ENCODE measurements at places on chromosomes 13 and 19.
A peak's percentile ranks its signal among the peaks of the same experiment; 100 is the strongest.

- DNase-seq: no peak
Measured at GRCh38 chr13:88752041-88752440, 1080.9 kb downstream of the SLITRK5 start.

DNA sequence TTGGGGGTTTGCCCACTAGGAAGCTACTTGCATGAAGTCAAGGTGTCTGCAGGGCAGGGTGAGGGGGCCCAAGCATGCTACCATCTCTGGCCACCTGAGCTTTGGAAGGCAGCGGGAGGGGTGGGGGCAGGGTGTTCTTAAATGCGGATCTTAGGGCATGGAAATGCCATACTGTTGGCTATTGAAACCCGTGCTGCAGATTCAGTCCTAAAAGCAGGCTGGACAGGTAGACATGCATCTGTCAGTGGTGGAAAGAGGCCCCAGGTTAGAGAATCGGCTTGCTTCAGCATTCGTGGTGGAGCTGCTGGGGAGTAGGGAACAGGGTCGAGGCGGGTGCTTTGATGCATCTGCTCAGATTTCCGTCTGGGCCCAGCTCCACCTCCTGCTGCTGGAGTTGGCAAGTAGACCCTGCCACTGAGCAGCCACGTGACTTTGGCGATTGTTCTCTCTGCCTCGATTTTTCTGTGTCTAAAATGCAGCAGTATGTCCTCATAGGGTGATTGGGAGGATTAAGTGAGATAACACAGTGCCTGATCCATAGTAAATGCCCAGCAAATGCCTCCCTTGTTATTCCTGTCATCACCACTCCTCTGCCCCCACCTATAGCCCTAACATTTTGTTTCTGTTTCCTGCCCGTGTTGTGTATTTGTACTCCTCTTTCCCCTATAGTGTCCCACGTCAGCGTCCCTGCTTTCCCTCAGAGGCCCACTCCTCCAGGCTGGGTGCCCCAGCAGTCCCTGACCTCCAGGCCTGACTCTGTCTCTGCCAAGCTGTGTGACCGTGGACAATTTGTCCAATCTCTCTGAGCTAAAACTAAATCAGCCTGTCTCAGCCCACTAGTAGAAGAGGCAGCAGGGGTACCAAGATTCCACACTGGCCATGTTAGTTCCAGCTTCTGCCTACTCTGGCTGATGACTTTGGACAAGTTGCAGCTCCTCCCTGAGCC lies 5.8 kb downstream of the PPP1R37 start:
- peak; percentile 7 for DNase-seq

GRCh38 chr19:41816761-41817160 lies 20.4 kb downstream of the CEACAM3 start:
- no peak for DNase-seq

DNA sequence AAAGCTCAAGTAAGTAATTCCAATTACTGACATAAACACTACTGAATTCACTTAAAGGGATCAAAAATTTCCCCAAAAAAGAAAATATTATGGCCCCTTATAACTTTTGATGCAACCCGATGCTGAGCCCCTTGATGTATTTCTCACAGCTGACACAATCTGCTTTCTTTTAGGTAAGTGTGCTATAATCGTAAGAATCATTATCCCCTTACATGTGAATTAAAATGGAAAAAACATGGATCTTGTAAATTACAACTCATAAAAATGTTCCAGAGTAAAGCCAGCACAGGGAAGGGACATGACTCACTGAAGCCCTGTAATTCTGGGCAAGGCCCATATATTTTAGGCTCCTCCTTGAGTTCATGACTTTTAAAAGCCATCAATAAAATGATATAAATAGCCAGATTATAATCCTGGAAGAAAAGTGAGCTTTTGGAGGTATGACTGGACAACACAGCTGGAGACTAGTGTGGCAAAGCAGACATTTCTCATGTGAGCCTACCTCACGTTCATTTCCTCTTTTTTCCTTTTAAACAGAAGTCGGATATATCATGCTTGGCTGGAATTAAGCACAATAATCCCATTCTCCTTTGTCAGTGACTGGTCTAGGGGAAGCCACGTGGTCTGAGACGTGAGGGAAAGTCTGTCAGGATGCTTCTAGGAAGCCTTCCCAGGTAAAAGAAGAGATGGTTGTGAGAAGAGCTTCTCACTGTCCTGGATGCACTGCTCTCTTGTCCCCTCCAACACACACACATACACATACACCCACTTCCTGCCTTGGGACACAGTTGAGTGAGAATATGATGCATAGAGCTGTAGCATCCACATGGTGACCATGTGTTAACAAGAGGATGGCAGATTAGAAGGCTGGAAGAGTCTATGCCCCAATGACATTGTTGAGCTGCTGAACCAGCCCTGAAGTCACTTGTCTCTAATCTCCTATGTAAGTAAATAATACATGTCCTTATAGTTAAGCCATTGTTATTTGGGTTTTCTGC lies 165.4 kb downstream of the RGCC start:
- peak; percentile 8 for DNase-seq

DNA sequence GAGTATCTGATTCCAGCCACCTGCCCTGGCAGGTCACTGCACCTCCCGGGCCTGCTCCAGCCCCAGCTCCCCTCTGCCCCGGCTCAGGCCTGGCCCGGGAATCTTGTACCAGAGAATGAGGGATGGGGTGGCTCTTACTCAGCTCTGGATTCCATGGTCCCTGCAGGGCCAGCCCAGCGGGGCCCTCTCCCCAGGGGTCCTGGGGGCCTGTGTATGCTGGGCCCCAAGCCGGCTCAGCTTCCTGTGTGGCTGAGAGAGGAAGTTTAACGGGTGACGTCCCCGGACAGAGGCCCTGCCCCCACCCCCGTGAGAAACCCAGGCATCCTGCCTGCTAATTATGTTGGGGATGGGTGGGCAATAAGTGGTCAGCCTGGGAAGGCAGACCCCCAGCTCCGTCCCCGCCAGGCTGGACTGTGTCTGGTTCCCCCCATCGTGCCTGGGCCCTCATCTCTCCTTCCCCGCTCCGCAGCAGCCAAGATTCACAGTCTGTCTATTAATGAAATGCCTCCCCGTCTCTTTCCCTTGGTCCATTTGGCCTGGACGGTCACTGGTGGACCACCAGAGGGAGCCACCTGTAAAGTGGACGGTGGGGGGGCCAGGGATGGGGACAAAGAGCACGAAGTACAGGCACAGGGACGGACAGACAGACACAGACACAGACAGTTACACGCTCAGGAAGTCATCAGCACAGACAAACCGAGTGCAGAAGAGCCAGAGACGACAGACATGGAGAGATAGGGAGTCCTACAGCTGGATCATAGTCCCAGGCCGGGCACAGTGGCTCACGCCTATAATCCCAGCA lies at the start of gene DENND1C:
Gene DENND1C (minus strand): TSS at position 247 of the 802 bp plus-strand sequence. CDS start 92 bp downstream, at position 155.
- DNase-seq: peak; percentile 41

GRCh38 chr19:31511098-31511497 lies 161.9 kb upstream of the TSHZ3 start:
- DNase-seq: no peak

GRCh38 chr19:23190341-23190740 lies 59.9 kb downstream of the ZNF724 start:
- no peak for DNase-seq

GRCh38 chr19:54448040-54448773 lies 792 bp upstream of the LENG8 start:
- peak; percentile 60 for DNase-seq

- DNase-seq: no peak
Measured at GRCh38 chr13:108407495-108407894, 138.0 kb downstream of the TNFSF13B start.

GRCh38 chr13:27293076-27293691 lies 22.6 kb downstream of the RASL11A start:
- DNase-seq: no peak

DNA sequence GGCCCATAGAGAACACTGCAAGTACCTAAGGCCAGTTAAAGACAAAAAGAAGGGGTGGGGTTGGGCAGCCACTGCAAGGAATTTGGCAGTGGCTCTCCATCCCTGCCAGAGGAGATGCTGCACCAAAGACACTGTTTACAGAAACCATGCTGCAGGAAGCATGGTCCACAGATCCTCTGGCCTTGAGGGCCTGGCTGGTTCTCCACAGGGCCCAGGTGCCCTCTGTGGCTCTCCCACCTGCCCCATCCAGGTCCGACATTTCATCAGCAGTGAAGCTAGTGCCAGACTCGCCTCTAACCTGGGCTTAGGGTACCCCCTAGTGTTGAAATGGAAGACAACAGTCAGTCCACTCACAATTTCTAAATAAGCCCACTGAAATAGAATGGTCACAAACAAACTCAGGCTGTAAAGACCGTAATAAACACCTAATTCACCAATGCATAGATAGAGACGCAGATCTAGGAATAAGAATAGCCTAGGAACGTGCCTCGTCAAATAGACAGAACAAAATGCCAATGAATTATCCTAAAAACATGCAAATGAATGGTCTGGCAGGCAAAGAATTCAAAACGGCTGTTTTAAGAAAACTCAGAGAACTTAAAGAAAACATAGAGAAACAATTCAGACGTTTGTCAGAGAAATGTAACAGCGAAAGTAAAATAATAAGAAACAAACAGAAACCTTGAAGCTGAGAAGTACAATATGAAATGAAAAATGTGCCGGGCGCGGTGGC lies 23.3 kb downstream of the LYPD4 start:
- peak; percentile 51 for DNase-seq

GRCh38 chr19:16160943-16161560 lies 12.3 kb downstream of the CIB3 start:
- peak; percentile 94 for DNase-seq

DNA sequence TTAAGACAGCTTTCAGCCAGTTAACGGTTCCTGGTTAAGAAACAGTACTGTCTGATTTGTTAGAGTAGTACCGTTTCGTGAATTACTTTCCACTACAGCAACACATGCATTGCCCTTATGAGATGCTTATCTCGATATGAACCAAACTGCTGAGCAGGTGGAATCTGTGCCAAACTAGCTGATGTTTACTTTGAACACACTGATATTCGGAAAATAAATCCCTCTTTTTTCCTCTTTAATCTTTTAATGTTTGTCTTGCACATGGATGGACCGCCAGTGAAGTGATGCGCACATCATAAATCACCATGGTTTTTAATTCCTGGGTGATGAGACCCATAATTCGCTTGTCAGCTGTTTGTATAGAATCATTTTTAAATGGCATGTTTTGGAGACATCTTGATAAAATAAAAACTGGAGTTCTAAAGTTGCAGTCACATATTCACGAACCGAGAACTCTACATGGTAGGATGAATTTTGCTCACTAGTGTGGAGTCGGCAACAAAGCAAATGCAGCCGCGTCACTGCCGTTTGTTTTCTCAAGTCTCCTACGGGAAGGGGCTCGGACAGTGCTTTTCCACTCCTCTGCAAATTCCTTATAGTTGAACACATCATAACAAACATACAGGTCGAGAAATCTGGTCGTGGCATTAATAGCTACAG lies 1.1 kb downstream of the GJA3 start:
- DNase-seq: peak; percentile 16

- no peak for DNase-seq
Measured at GRCh38 chr13:27632648-27633047, 11.0 kb downstream of the POLR1D start.

DNA sequence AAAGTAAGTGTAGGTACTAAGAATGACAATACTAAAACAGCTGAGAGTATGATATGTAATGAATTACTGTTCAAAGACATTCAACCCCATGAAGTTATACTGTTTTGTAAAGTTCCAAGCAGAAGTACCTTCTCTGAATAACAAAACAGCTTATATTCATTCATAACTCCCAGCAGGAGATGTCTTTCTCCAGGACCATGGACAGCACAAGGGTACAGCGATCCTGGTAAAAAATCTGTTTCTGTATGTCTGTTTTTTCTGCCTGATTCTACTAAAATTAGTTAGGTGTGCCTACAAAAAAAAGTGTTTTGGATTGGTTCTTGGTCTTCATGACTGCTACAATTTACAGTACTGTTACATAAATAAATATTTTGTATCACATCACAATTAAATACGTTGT lies 172.5 kb upstream of the SLITRK5 start:
- DNase-seq: peak; percentile 41

DNA sequence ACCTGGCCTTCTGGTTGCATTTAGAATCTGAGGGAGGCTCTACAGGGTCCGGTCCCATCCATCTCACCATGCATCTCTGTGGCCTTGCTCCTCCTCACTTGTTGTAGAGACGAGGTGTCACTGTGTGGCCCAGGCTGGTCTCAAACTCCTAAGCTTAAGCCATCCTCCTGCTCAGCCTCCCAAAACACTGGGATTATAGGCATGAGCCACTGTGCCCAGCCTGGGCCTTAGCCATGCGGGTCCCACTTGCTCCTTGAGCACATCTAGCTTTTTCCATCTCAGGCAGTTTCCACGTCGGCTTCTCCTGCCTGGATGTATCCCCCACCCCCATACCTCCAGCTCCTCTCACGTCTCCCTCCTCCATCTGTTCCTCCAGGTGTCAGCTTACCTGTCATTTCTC lies 9.8 kb downstream of the ELSPBP1 start:
- no peak for DNase-seq

- DNase-seq: no peak
Measured at GRCh38 chr19:28456252-28456651, 756.7 kb downstream of the UQCRFS1 start.

- no peak for DNase-seq
Measured at GRCh38 chr13:49503951-49504350, 8.2 kb downstream of the PHF11 start.

- no peak for DNase-seq
Measured at GRCh38 chr19:7844951-7845350, 14.9 kb downstream of the EVI5L start.

DNA sequence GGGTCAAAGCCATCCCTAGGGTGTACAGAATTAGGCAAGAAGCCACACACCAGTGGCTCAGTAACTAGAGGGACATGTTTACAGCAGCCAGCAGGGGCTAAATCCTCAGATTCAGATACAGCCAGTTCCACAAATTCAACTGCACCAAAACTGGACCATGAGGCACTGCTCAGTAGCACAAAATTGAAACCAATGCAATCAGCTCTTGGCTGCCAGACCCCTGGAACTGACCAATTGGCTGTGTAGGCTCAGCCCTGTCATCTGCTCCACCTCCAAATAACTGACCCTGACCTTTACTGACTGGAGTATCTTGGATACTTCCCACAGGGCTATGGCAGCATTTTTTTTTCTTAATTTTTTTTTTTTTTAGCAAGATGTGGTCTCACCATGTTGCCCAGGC lies 226.5 kb downstream of the FOXO1 start:
- no peak for DNase-seq

- no peak for DNase-seq
Measured at GRCh38 chr19:13054626-13055212, 47.9 kb downstream of the LYL1 start.

- peak; percentile 39 for DNase-seq
Measured at GRCh38 chr19:10766671-10767201, 48.9 kb downstream of the DNM2 start.

GRCh38 chr19:50434525-50434924 lies 1.8 kb downstream of the MYBPC2 start:
- no peak for DNase-seq

DNA sequence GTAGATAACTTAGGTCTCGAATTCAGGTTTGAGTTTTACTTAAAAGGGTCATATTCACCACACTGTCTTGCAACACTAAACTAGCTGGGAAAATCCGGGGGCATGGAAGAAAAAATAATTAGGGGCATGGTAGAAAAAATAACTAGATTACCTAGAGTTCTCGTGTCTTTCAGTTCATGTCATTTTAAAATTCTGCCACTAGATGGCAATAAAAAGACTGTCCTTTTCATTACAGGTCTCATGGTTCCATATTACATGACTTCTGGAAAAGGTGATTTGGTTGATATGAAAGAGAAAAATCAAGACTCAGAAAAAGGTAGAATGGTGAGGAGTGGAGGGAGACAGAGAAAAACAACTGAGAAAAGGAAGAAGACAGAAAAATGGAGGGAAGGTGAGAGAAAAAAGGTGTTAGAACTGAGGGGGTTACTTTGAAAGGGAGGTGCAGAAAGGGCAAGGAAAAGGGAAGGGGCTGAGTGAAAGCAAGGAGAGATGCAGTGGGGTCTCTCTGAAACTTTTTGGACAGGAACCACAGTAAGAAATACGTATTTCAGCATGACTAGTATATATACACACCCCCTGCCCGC lies 299.0 kb downstream of the KLF12 start:
- peak; percentile 42 for DNase-seq
